Heart right ventricle (tissue), 16 donors: ENCODE measurements at places on chromosomes 13 and 19. TPM values are rescaled to one million over a fixed set of nuclear protein-coding genes. Genes with fewer than 3 reads are reported as not detected.

The LPAR2 gene
- not detected for total RNA-seq

The ZFP28 gene
- total RNA-seq = 9.1 TPM

The CEACAM20 gene
- total RNA-seq = not detected

The SYNGR4 gene
- not detected for total RNA-seq

The ZNF578 gene
- 3.0 TPM for total RNA-seq

The ZNF442 gene
- total RNA-seq = 5.3 TPM

The PRR20A gene
- not detected for total RNA-seq

The MIA gene
- not detected for total RNA-seq

The ANKRD24 gene
- total RNA-seq = 0.21 TPM

The CAMSAP3 gene
- total RNA-seq = 0.19 TPM

- no peak for DNase-seq
These were observed 19.5 kb downstream of the SHC2 start for GRCh38 chr19:441213-441836.

DNA sequence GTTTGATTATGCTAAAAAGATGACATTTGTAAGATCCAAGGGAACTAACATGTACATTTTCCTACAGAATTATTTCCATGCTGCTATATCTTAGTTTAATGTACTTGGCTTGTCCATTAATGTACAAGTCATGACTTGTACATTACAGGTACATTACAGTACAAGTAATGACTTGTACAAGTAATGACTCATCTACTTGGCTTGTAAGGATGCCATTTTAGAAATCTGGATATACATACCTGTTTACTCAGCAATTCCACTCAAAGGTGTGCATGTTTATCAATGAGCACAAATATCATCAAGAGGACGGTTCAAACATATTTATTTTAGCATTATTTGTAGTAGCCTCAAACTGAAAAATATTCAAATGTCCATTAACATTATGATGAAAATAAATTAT, 87.0 kb upstream of the TRPC4 start:
- DNase-seq = no peak

DNA sequence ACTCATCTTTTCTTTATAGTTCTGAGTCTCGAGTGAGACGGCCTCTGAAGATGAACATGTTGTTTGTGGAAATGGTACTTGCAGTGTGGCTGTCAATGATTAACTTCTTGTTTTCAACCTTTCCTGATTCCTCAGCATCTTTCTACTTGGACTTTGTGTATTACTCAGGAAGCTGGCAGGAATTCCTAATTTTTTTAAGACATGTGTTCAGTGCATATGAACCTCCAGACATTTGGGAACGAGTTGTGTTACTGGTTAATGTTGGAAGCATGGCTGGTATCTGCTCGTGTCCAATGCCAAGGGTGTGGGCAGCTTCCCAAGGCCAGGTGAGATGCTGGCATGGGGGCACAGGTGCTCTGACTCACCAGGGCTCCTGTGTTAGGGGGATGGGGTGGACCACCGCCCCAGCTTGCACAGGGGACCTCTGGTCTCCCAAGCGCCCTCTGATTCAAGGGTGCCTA, 61.1 kb upstream of the MCF2L start:
- no peak for DNase-seq

DNA sequence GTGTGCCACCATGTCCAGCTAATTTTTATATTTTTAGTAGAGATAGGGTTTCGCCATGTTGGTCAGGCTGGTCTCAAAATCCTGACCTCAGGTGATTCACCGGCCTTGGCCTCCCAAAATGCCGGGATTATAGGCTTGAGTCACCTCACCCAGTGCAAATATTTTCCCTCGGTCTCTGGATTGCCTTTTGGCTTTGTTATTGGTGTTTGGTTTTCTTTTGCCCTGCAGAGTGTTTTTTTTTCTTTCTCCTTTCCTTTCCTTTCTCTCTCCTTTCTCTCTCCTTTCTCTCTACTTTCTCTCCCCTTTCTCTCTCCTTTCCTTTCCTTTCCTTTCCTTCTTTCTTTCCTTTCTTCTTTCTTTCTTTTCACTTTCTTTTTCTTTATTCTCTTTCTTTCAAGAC, 33.2 kb downstream of the KDM4B start:
- DNase-seq = no peak

DNA sequence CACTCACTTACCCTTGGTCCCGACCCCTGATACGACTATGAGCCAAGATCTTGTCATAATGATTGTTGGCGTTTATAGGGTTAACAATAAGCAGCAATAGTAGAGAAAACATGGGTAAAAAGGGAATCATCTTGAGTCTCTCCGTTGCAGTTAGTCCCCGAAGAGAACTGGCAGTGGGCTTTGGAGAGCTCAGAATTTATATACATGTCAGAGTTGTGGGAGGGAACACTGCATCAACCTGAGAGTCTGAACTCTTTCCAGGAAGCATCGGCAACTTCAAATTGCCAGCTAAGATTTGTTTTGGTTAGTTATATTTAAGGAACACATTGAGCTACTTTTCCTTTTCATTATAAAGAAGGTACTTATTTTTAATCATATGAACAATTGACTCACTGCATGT, at the start of gene POSTN:
TSS of gene POSTN (minus strand) at position 172 of the 400 bp plus-strand sequence. CDS start at position 130, 42 bp downstream.
- no peak for DNase-seq

DNA sequence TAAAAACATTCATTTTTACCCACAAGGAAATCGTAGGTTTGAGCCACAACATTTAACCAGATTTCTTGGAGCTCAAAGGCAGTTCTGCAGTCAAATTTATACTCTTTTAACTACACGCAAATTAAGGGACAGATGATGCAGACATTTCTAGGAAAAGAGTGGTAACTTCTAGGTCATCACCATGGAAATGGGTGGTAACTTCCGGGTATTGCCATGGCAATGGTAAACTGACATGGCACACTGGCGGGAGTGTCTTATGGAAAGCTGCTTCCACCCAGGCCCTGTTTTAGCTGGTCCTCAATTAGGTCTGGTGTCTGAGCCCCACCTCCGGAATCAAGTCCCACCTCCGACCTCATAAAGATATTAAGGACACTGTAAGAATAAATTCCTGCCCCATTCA, 10.4 kb upstream of the LYPD5 start:
- no peak for DNase-seq

DNA sequence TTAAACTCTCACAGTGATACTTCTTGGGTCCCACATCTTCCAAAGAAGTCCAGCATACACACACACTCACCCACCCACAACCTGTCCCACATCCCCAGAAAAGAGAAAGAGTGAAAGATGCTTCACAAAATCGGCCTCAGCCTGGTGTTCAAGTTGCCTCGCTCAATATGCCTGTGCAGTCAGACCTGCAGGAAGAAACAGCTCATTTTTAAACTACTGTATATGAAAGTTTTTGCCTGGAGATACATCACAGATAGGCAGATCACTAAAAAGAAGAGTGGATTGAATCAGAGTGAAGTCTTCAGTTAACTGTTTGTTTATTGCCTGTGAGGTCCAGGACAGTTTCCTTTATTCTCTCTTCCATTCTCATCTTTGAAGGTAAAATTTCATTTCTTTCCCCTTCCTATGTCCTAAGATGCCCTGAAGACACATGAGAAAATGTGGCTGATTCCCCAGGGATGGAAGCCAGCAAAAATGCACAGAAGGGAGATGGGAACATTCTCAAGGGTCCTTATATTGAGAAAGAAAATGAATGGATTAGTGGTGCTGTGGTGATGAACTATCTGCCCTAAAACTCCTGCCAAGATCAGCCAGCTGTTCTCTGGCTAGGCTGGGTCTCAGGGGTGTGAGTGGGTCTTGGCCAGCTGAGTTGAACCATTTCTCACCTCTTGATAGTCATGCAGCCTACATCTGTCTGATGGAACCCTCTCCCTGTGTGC, 259.0 kb downstream of the ITGBL1 start:
- DNase-seq = no peak

DNA sequence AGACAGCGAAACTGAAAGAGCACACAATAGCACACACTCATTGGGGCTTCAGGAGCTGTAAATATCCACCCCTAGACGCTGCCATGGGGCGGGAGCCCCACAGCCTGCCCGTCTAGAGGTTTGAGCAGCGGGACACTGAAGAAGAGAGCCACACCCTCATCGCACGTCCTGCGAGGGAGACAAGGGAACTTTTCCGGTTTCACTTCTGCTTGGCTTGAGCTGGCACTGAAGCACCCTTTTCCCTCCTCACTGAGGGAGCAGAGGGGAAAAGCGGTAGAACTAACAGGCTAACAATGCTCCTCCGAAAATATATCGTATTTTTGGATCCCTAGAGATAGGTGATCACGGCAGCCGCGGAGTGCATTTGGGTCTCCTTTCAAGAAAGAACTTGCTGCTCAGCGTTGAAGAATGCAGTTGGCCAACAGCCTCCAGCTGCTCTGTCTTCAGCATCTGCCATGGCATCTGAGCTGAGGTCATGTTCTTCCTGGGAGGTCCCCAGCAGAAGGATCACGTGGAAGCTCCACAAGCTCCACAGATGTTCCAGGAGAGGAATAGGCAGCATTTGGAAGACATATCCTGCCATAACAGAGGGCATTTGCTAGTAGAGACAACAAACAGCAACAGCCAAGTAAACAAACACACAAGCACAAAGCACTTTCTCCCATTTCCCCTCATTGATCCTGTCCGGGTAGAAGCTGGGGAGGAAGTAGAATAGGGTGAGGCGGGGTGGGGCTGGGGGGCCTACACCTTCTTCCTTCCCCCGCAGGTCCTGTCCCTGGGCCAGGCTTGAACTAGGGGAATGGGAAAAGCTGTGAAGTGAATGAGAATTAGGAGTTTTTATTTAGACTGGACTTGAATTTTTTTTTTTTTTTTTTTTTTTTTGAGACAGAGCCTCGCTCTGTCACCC, 44.8 kb upstream of the ALOX5AP start:
- DNase-seq = peak; percentile 59

- peak; percentile 65 for DNase-seq
These were observed 49.6 kb upstream of the MED4 start for GRCh38 chr13:48144413-48145035.

DNA sequence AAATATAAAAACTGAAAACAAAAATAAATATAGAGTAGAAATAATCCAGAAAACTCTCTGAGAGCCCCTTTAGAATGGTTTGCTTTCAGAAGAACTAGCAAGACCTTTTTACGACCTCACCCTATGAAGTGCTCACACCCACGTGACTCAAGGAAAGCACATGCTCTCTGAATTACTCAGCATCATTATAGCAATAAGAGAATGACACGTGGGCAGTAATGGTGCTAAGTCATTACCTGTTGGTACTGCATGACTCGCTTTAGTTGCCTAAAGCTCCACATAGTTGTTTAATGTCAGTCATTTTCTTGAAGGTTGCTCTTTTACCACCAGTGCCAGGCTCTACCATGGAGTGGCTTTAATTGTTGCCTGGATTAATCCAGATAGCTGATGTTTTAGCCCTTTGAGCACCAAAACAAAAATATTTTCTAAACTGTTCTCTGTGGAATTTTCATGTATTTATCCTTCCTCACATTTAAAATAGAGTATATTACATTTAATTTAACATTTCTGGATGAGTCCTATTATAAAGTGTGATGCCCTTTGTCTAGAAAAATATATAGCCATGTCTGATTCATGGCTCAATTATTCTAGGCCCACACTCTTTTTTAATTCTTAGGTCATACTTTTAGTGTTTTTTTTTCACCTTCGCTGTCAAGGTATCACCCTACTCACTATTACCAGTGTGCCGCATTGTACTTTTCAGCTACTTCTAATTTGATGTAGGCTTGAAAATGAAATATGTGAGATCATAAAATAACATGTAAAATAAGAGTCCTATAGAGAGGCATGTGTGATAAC, 56.8 kb downstream of the THSD1 start:
- no peak for DNase-seq

DNA sequence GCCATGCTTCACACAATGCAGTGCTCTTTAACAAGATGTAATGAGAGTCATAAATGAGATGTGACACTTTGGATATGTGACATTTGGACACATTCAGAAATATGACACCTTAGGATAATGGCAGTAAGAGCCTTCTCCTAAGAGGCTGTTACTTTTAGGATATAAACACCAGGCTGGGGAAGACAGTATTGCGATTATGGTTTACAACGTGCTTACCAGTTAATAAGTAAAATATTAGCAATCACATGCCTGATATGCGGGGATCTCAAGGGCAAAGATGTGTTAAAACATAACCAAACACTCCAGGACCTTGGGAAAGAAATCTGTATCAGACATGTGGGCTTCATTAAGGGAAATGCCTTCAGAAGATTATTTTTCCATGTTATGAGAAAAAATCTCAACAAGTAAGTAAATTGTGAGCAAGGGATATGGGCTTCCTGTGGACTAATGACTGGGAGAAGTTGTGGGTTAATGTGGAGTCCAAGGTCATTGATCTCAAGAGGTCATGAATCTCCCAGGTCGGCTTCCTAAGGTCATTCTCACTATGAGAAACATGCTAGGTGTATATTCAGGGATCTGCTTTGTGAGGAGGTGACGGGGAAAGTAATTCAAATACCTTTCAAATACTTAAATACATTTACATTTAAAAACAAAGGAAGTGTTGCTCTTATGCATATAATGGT, 105.3 kb downstream of the STARD13 start:
- no peak for DNase-seq

DNA sequence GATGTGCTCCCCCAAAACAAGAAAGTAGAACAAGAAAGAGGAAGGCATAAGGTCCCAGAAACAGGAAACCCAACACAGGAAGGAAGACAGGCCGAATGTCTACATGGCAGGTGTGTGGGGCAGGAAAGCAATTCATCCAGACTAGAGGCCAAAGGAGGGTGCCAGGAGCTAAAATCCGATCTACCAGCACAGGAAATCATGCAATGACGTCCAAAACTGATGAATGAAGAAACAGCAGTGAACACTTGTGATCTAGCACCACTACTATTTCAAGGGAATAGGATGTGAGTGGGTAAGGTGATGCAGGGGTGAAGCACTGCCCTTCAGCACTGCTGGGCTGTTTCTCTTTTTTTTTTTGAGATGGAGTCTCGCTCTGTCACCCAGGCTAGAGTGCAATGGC, 59.1 kb downstream of the DOCK9 start:
- DNase-seq = no peak

GRCh38 chr19:38727306-38727867, 16.9 kb downstream of the CAPN12 start:
- no peak for DNase-seq

GRCh38 chr13:42548731-42549551, 25.0 kb upstream of the TNFSF11 start:
- no peak for DNase-seq

DNA sequence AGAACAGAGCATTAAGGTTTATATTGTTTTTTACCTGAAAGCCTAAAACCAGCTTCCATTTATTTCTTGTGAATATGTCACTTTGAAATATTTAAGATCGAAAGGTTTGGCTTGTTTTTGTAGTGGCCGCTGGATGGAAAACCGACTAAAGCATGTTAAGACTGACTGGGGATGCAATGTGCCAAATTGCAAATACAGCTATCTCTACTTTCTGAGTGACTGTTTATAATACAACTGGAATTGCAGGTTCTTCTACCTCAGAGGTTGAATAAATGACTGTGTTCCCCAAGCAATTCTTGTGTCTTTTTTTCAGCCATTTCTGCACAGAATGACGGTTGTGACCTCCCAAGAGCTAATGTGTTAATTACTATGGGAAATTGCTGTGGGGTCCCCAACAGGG, 50.0 kb upstream of the TMTC4 start:
- no peak for DNase-seq

GRCh38 chr19:46408664-46409039, 4.7 kb downstream of the CCDC8 start:
- DNase-seq = peak; percentile 78
